Activated CD8-positive, alpha-beta memory T cell treated with anti-CD3 and anti-CD28 coated beads, Interleukin-2, amount 10 ng/mL, durations not matched to agents 7 days and 5 days (primary cell): ENCODE measurements at places on chromosomes 7 and 10.

DNA sequence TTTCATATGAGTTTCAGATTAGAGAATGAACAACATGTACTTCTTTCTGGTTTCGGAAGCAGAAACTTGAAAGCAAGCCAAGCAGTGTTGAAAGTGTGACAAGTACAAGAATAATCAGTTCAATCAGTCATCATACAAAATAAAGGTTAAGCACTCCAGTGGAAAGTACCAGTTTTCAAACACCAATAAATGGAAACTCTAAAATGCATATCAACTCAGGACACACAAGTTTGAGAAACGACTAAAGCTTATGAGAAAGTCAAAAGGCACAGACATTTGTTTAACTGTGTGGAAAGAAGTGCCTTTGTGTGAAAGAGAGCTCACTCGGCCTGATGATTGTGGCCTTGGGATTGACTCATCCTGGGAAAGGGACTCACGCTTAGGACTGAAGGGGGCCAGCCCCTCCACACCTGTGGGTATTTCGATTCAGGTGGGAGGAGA is 60.6 kb upstream of the AKR1C1 start:
- H3K27ac ChIP-seq = no peak overlapping the region
- H3K4me1 ChIP-seq = peaks cover 4% of the 10 kb centered on the region
- DNase-seq = no peak
- H3K36me3 ChIP-seq = no peaks in the 10 kb centered on the region
- no peak overlapping the region for H3K4me3 ChIP-seq

GRCh38 chr7:124364283-124364682 is 331.4 kb upstream of the TMEM229A start:
- H3K27me3 ChIP-seq = no peaks in the 10 kb centered on the region
- no peak overlapping the region for H3K4me3 ChIP-seq
- no peaks in the 10 kb centered on the region for H3K36me3 ChIP-seq
- no peak for DNase-seq
- H3K4me1 ChIP-seq = no peaks in the 10 kb centered on the region

DNA sequence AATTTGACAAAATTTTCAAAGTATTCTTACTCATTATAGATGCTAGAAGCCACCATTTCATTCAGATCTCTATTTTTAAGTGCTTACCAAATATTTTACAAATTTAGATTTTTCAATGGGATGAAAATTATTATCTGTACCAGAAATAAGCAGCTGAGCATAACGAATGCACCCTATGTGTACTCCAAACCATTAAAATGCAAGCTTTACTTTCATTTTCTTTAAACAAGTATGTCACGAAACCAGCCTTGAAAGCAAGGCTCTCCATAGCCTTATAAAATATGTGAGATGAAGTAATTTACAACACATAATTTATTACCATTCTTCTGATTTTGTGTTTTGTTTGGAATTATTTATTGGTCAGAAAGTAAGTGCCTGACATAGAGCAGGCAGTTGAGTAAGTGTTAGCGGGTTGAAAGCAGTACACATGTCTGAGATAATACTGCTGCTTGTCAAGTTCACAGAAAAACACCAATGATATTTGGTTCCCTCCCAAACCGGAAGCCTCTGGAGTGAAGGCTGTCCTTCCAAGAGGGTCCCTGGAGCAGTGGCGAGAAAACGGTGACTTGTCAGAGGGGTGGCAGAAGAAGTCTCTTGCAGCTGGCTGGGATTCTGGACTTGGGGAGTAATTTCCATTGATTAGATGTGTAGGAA is 322.7 kb upstream of the PFKP start:
- no peak overlapping the region for H3K27ac ChIP-seq
- no peak for DNase-seq
- no peaks in the 10 kb centered on the region for H3K4me1 ChIP-seq
- H3K27me3 ChIP-seq = no peaks in the 10 kb centered on the region
- no peaks in the 10 kb centered on the region for H3K36me3 ChIP-seq

- no peaks in the 10 kb centered on the region for H3K4me1 ChIP-seq
- H3K36me3 ChIP-seq = peaks cover 5% of the 10 kb centered on the region
- no peak overlapping the region for H3K27ac ChIP-seq
- DNase-seq = no peak
- H3K4me3 ChIP-seq = no peak overlapping the region
These were observed 66.4 kb downstream of the MTURN start for GRCh38 chr7:30201161-30201666.

DNA sequence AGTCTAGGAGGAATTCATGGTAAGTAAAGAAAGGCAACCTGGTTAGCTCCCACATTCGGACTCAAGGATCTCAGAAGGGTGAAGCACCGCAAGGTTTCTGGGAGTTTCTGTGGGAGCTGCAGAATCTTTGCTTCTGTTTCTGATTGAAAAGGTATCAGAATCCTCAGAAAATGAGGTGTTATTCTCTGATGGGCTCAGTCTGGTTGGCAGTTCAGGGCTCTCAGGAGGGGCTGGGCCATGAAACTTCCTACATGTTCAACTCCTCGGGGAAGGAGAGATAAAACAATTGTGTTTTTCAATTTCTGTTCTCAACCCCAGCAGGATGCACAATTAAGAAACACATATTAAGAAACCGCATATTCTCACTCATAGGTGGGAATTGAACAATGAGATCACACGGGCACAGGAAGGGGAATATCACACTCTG is 9.1 kb downstream of the OR2A7 start:
- H3K36me3 ChIP-seq = no peaks in the 10 kb centered on the region
- no peaks in the 10 kb centered on the region for H3K4me1 ChIP-seq
- no peaks in the 10 kb centered on the region for H3K27me3 ChIP-seq
- H3K27ac ChIP-seq = no peak overlapping the region

DNA sequence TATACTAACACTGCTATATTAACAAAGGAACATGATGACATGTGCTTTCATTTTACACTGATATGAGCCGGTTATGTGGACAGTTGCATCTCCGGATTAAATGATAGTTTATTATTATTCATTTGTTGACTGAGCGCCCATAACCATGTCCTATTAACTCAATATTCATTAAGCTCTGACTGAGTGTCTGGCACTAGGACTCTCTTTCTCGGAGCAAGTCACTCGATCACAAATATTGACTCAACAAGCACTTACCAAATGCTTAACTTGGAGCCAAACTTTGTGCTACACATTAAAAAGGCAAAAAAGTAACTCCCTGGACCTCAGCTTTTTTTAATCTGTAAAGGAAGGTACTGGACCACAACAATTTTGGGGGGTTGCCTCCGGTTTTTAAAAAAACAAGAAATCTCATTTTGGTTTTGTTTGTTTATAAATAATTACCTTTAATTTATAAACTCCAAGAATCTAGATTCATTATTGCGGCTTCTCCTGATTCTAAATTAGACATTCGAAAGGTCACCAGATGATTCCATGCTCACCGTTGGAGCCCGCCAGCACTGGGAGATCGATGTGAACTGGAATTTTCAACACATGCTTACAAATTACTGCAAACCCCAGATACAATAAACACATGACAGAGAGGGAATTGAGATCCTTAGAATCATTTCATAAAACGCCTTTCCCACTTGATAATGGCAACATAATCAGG is 8.9 kb upstream of the LYZL1 start:
- no peaks in the 10 kb centered on the region for H3K36me3 ChIP-seq
- H3K27ac ChIP-seq = no peak overlapping the region
- H3K4me1 ChIP-seq = no peaks in the 10 kb centered on the region
- H3K27me3 ChIP-seq = peaks cover 3% of the 10 kb centered on the region

DNA sequence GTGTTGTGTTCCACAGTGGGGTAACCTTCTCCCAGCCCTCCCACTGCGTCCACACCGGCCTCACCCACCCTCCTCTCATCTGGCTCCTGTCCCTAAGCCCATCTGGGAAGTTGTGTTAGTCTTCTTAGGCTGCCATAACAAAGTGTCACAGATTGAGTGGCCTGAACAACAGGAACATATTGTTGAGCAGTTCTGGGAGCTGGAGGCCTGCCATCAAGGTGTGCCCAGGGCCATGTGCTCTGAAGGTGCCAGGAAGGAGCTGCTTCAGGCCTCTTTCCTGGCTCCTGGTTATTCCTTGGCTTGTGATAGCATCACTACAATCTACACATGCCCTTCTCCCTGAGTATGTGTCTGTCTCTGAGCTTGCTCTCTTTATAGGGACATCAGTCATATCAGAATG is 327.6 kb upstream of the COBL start:
- no peak overlapping the region for H3K27ac ChIP-seq
- no peak for DNase-seq
- no peaks in the 10 kb centered on the region for H3K27me3 ChIP-seq
- no peaks in the 10 kb centered on the region for H3K36me3 ChIP-seq
- H3K4me3 ChIP-seq = no peak overlapping the region
- H3K4me1 ChIP-seq = no peaks in the 10 kb centered on the region

GRCh38 chr10:69800109-69800508 is 1.6 kb upstream of the COL13A1 start:
- peaks cover 6% of the 10 kb centered on the region for H3K4me1 ChIP-seq
- no peak overlapping the region for H3K27ac ChIP-seq

- no peaks in the 10 kb centered on the region for H3K27me3 ChIP-seq
- no peak for DNase-seq
- H3K36me3 ChIP-seq = peaks cover 43% of the 10 kb centered on the region
- no peak overlapping the region for H3K27ac ChIP-seq
These were observed 3.7 kb downstream of the TRAPPC14 start for GRCh38 chr7:100154651-100155491.

- H3K4me1 ChIP-seq = peaks cover 11% of the 10 kb centered on the region
- no peak overlapping the region for H3K4me3 ChIP-seq
- H3K27ac ChIP-seq = no peak overlapping the region
- DNase-seq = no peak
These were observed 481.5 kb upstream of the AKR1E2 start for GRCh38 chr10:4344492-4344994.

GRCh38 chr10:970311-971149 is 17.7 kb upstream of the GTPBP4 start:
- no peak overlapping the region for H3K27ac ChIP-seq
- H3K27me3 ChIP-seq = peaks cover 23% of the 10 kb centered on the region
- DNase-seq = no peak

- H3K4me3 ChIP-seq = no peak overlapping the region
- H3K4me1 ChIP-seq = peaks cover 2% of the 10 kb centered on the region
- DNase-seq = no peak
- no peak overlapping the region for H3K27ac ChIP-seq
- peaks cover 2% of the 10 kb centered on the region for H3K27me3 ChIP-seq
These were observed 44.3 kb upstream of the ARL4A start for GRCh38 chr7:12643001-12643643.

DNA sequence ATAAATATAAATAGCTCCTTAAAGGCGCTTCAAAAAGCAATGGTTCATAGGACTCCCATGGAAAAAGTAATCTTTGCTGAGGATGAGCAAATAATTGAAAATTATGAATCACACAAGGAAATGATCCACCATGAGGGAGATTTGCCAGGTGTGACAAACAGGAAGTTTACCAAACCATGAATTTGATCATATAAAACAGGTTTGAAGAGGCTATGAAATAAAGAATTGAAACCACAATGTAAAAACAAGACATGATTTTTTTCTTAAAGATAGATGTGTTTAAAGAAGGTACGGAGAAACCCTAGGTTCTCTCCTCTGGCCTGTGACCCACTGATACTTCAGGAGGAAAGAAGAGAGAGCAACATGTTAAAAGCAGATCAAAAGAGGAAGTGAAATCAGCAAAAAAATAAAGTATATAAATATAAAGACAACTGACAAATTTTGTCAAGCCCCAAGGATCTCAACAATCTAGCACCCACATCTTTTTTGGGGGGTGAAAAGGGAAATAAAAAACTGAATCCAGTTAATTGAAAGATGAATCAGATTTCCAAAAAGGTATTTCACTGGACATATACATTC is 111.3 kb upstream of the ASAH2 start:
- no peaks in the 10 kb centered on the region for H3K27me3 ChIP-seq
- no peak overlapping the region for H3K27ac ChIP-seq
- peaks cover 33% of the 10 kb centered on the region for H3K36me3 ChIP-seq
- H3K4me1 ChIP-seq = peaks cover 18% of the 10 kb centered on the region

GRCh38 chr10:62266147-62266546 is 2.5 kb downstream of the RTKN2 start:
- no peak overlapping the region for H3K4me3 ChIP-seq
- no peak overlapping the region for H3K27ac ChIP-seq
- peaks cover 45% of the 10 kb centered on the region for H3K27me3 ChIP-seq
- H3K4me1 ChIP-seq = peaks cover 21% of the 10 kb centered on the region
- no peak for DNase-seq

DNA sequence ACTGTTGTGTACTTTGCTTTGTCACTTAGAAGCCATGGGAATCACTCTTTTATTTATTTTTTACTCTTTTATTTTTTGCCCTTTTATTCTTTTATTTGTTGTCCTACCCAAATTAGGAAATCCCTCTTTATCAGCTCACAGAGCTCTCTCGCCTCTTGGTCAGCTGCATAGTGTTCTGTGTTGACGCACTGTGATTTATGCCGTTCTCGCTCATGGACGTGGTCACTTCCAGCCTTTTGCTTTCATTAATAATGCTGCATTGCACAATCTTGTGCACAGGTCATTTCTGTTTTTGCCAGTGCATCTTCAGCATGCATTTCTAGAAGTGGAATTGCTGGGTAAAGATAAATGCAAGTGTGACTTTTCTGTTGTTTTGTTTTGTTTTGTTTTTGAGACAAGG is 42.3 kb downstream of the FBH1 start:
- DNase-seq = no peak
- H3K4me1 ChIP-seq = no peaks in the 10 kb centered on the region
- no peak overlapping the region for H3K27ac ChIP-seq
- H3K27me3 ChIP-seq = no peaks in the 10 kb centered on the region
- H3K36me3 ChIP-seq = peaks cover 23% of the 10 kb centered on the region

DNA sequence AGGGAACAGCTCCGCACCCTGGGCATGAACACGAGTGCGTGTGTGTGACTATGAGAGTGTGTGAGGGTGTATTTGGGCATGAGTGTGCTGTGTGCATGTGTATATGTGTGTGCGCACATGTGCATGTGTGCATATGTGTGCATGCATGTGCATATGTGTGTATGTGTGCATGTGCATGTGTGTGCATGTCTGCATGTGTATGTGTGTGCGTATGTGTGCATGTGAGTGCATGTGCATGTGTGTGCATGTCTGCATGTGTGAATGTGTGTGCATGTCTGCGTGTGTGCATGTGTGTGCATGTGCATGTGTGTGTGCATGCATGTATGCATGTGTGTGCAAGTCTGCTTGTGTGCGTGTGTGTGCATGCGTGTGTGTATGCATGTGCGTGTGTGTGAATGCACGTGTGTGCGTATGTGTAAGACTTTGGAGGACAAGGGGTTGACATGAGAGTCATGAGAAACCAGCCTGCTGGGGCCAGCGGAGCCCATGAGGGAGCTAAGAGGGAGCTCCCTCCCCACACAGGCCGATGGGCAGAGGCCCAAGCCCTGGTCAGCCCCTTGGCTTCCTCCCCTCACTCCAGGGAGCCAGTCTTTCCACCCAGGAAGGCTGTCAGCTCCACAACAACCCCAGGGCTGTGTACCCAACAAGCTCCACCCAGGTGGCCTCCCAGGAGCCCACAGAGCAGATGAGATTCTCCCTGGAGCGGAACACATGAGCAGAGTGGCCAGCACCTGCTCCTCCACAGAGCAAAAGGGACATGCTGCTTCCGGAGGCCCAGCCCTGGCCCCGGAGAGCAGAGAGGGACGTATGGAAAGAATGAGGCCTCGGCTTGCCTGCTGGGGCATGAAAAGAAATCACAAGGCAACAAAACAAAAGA is 142.5 kb upstream of the PPP2R2D start:
- H3K27ac ChIP-seq = no peak overlapping the region
- H3K27me3 ChIP-seq = peaks cover 11% of the 10 kb centered on the region
- no peaks in the 10 kb centered on the region for H3K36me3 ChIP-seq
- H3K4me1 ChIP-seq = no peaks in the 10 kb centered on the region
- DNase-seq = no peak
- H3K4me3 ChIP-seq = no peak overlapping the region

- DNase-seq = no peak
- peaks cover 65% of the 10 kb centered on the region for H3K36me3 ChIP-seq
- no peaks in the 10 kb centered on the region for H3K4me1 ChIP-seq
- no peak overlapping the region for H3K27ac ChIP-seq
- H3K4me3 ChIP-seq = no peak overlapping the region
- no peaks in the 10 kb centered on the region for H3K27me3 ChIP-seq
These were observed 33.7 kb downstream of the STAMBPL1 start for GRCh38 chr10:88913788-88914187.
